NCI-H446 treated with DMSO at 0.1 percent for 48 hours (cell line): ENCODE measurements at places on chromosomes 2 and 18.

DNA sequence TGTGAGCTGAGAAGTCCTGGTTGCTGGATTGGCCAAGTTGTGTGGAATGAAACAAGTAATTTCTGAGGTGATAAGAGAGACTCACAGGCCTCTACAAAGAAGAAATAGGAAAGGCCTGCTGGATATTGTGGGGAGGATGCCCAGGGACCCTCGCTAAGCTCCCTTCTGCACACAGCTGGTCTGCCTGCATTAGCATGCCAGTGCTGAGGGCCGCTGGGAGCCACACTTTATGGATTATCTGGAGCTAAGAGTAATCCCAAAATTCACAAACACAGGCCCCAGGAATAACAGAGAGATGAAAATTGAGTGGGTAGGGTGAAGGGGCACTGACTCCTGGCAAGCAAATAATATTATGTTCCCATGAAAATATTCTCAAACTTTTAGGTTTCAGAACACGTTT, 114.9 kb upstream of the SIX3 start:
- DNase-seq, result no peak

GRCh38 chr18:74356959-74357358, 41.3 kb downstream of the C18orf63 start:
- DNase-seq, result no peak

DNA sequence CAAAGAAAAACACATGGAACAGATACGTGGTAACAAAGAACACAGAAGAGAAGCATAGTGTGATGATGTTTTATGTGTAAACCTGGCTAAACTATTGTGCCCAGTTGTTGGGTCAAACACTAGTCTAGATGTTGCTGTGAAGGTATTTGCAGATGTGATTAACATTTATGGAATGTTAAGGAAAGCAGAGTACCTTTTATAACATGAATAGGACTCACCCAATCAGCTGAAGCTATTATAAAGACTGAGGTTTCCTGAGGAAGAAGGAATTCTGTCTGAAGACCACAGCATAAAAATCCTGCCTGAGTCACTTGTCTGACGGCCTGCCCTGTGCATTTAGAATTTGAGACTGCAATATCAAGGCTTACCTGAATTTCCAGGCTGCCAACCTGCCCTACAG, 253.1 kb downstream of the DYM start:
- DNase-seq, result no peak

DNA sequence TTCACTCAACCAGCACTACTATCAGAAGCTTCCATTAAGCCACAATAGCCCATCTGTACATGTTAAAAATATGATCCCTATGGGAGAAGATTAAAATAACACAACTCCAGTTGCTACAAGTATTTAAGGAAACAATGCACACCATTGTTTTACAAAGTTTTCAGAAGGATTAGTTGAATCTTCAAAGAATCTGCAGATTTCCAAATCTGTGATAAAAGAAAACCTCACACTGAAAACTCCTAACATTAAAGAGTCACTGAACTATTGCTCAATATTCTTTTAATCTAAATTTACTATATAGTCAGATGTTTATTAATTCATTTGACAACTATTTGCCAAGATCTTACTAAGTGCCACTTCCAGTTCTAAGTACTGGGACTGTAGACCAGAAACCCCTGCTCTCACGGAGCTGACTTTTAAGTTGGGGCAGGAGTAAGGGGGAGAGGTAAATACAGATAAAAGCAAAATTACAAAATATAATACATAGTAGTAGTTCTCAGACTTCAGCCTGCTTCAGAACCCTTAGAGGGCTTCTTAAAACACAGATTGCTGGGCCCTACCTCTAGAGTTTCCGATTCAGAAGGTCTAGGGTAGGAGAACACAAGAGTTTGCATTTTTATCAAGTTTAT, 94.4 kb downstream of the STK39 start:
- no peak for DNase-seq

- no peak for DNase-seq
These were observed 403.3 kb upstream of the NETO1 start for GRCh38 chr18:73270920-73271634.

DNA sequence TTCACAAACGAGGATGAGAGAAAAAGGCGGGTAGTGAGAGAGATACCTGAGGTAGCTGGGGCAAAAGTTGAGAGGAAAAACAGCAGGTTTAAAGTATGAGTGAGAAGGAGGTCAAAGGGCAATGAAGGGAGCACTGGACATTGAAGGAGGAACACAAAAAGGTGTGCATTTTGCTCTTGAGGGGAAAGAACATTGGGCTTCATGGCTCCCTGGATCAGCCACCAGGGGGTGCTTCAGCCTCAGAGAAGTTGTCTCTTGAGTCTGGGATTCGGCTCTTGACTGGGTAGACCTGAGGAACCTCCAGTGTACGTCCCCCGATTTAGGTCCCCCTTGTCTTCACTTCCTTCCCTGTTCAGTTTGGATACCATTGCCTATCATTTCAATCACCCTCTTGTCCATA, 128.5 kb downstream of the RAPGEF4 start:
- DNase-seq, result no peak

GRCh38 chr2:232863996-232864395, 6.1 kb upstream of the SNORC start:
- DNase-seq, result no peak

DNA sequence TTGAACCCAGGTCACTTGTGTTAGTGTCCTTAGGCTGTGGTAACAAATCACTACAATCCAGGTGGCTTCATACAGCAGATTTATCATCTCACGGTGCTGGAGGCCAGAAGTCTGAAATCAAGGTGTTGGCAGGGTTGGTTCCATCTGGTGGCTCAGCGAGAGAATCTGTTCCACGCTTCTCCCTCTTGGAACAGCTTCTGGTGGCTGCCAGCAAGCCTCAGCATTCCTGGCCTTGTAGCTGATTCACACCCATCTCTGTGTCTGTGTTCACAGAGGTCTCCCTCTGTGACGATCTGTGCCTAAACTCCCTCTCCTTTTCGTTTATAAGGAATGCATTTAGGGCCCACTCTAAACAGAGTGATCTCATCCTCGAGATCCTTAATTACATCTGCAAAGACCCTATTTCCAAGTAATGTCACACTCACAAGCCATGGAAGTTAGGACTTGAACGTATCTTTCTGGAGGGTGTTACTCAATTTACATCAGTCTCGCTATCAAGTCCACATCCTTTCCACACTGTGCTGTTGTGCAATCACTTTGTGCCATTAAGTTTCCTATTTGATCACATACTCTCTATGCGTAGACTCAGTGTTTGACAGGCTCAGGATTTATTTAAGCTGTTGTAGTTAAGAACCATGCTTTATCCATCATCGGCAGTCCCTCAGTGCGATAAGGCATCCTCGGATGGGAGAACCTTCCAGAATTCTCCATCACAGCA, 164.4 kb downstream of the SOCS6 start:
- DNase-seq, result no peak

- DNase-seq, result no peak
These were observed 40.5 kb upstream of the AP1S3 start for GRCh38 chr2:223877721-223878410.

GRCh38 chr18:38792731-38793130, 1227.1 kb upstream of the CELF4 start:
- DNase-seq, result no peak

GRCh38 chr2:236947294-236947693, 138.4 kb upstream of the COPS8 start:
- DNase-seq, result no peak
